ENCODE measurements at places on chromosomes 11 and 22.

GRCh38 chr11:119622454-119623143, 106.4 kb downstream of the NECTIN1 start:
- no peak for DNase-seq

DNA sequence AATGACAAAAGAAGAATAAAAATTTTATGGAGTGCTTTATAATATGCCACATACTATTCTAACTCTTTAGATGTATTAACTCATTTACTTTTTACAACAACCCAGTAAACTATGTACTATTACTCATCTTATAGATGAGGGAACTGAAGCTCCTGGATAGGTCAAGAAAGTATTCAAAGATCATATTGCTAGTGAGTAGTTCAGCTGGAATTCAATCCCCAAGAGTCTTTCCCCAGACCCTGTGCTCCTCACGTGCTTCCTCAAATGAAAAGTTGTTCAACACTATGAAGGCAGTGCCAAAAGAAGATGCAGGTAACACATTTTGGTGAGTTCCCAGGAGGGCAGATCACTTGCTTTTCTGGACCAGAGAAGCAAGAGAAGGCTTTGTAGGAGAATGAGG, 46.8 kb downstream of the BTG4 start:
- DNase-seq = no peak

DNA sequence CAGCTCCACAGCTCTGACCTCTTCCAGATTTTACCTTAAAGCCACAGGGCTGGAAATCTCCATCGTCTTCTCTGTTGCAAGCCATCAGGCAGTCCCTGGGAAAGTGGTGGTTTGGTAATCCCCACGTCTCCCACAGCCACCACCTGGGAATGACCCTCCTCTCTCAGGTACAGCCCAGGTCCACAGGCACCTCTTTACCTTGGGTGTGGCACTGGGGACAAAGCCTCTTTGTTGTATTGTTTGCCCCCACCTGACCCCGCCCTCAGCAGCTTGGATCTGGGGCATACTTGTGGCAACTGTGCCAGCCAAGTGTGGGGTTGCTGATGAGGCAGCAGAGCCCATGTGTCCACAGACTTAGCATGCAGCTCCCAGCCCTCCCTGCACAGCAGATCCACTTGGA, 77.6 kb downstream of the LRRC32 start:
- no peak for DNase-seq

GRCh38 chr11:111312076-111312475, 13.7 kb downstream of the POU2AF3 start:
- no peak for DNase-seq

- DNase-seq = no peak
Measured at GRCh38 chr11:120441592-120441991, 70.0 kb upstream of the GRIK4 start.

GRCh38 chr11:16080688-16081381, 275.5 kb downstream of the SOX6 start:
- no peak for DNase-seq

- no peak for DNase-seq
Measured at GRCh38 chr11:48123254-48123875, 93.2 kb upstream of the OR4B1 start.

GRCh38 chr11:69376155-69377028, 82.4 kb downstream of the MYEOV start:
- DNase-seq = no peak

GRCh38 chr11:66462911-66463310, 3.8 kb upstream of the PELI3 start:
- DNase-seq = no peak

DNA sequence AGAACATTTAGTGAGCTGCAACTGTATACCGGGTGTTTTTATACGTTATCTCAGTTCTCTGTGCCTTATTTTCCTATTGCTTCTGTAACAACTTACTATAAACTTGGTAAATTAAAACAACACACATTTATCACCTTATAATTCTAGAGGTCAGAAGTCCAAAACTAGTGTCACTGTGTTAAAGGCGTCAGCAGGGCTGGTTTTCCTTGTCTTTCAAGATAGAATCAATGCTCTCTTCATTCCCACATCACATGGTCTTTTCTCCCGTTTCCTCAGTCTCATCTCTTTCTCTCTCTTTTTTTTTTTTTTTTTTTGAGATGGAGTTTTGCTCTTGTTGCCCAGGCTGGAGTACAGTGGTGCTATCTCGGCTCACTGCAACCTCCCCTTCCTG, 36.1 kb downstream of the MB start:
- no peak for DNase-seq

DNA sequence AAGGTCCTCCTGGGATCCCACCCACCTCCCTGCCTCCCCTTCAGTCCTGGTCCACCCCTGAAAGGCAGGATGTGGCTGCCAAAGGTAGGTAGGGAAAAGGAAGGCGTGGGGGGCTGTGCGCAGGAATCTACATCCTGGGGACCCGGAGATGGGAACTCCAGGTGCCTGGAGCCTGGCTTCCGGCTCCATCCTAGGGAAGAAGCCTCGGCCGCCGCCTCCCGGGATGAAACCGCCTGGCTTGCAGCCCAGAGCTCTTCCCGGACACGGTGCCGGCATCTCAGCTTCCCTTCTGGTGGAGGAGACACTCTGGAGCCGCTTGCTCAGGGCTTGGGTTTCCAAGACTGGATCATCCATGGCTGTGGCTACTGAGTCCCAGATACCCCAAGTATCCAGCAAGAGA, 33.3 kb upstream of the PDGFB start:
- no peak for DNase-seq

- no peak for DNase-seq
Measured at GRCh38 chr11:27120211-27120610, 79.6 kb downstream of the BBOX1 start.

DNA sequence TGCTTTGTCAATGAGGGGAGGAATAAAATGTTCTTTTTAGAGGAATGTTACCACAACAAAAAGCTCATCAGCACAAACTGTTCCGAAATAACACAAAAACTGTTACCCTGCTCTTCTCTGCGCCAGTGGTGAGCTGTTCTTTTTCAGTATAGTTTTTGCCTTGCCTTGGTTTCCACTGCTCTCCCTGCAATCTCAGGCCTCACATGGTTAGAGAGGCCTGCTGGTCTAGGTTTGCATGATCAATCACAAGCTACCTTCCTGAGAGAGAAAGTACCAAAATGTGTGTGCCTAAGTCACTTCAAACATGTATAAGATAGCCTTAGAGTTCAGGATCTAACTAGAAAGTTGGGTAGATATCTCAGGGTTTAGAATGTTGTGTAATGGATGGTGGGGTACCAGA, 114.6 kb downstream of the STIM1 start:
- no peak for DNase-seq
